Aortic smooth muscle cell (primary cell): ENCODE measurements at places on chromosomes 1 and 21. TPM values are rescaled to one million over a fixed set of nuclear protein-coding genes. Genes with fewer than 3 reads are reported as not detected.

Gene FAAH
- total RNA-seq = 0.37 and 0.92 TPM in 2 replicates

Gene S100B
- 0.12 and 0.26 TPM in 2 replicates for total RNA-seq

Gene PLA2G2F
- total RNA-seq = not detected in 2 replicates

Gene EFNA3
- total RNA-seq = 0.37 and 0.53 TPM in 2 replicates

Gene LRRC38
- total RNA-seq = 0.50 TPM in 1 of 2 replicates, not detected in the other

Gene OR2L13
- not detected in 2 replicates for total RNA-seq

Gene PGLYRP3
- not detected in 2 replicates for total RNA-seq

Gene ICOSLG
- 0.06 and 0.13 TPM in 2 replicates for total RNA-seq

Gene RGS7
- total RNA-seq = 0.40 and 0.81 TPM in 2 replicates

Gene TNFRSF9
- total RNA-seq = 0.06 TPM in 1 of 2 replicates, not detected in the other

Gene TRPM2
- under 0.01 TPM in 1 of 2 replicates, not detected in the other for total RNA-seq

Gene INPP5B
- total RNA-seq = 27.4 and 30.4 TPM in 2 replicates

Gene MYBPH
- 0.06 TPM in 1 of 2 replicates, not detected in the other for total RNA-seq

Gene S100A7A
- total RNA-seq = not detected in 2 replicates

Gene CDA
- total RNA-seq = 0.12 TPM in 1 of 2 replicates, not detected in the other

Gene LIN28A
- total RNA-seq = not detected in 2 replicates

Gene TNFSF4
- total RNA-seq = 1.2 and 2.1 TPM in 2 replicates

Gene SH2D1B
- total RNA-seq = not detected in 2 replicates
